ENCODE measurements at places on chromosomes 7 and 10. TPM values are rescaled to one million over a fixed set of nuclear protein-coding genes. Genes with fewer than 3 reads are reported as not detected.
A peak's percentile ranks its signal among the peaks of the same experiment; 100 is the strongest.

POM121L12 gene
- not detected for total RNA-seq

CALML3 gene
- not detected for total RNA-seq

NPSR1 gene
- total RNA-seq, result not detected

SPDYE1 gene
- total RNA-seq, result not detected

NXPH1 gene
- total RNA-seq, result not detected

UTF1 gene
- total RNA-seq, result not detected

MRLN gene
- not detected for total RNA-seq

CHRM2 gene
- total RNA-seq, result not detected

SEMA3C gene
- not detected for total RNA-seq

INHBA gene
- not detected for total RNA-seq

STOX1 gene
- 0.22 TPM for total RNA-seq

TMEM270 gene
- not detected for total RNA-seq

SFTPA1 gene
- total RNA-seq, result not detected

PODXL gene
- total RNA-seq, result 0.45 TPM

BTAF1 gene
- 75.3 TPM for total RNA-seq

UBTD1 gene
- total RNA-seq, result 2.1 TPM

GRCh38 chr7:155973451-155973997 lies 161.3 kb upstream of the SHH start:
- H3K27me3 ChIP-seq, result peaks cover 9% of the 10 kb centered on the region
- H3K27ac ChIP-seq, result no peak overlapping the region
- H3K4me3 ChIP-seq, result no peak overlapping the region
- no peak for DNase-seq
- peaks cover 9% of the 10 kb centered on the region for H3K4me1 ChIP-seq

DNA sequence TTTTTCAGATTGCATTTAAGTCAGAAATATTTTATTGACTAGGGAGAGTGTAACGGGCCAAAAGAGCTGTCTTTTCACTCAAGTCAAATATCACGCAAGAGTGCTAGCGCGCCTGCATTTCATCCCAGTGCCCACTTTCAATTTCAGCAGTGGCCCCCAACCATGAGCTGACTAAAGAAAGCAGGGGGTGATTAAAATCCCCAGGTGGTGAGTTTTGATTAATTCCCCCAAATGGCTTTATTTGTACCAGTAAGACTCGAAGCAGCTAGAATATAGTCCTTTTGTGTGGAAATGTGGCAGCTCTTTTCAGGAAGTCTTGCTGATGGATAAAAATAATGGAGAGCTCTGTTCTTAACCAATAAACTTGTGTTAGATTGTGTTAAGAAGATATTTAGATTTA lies 35.3 kb downstream of the TRUB1 start:
- H3K4me3 ChIP-seq, result no peak overlapping the region
- no peaks in the 10 kb centered on the region for H3K27me3 ChIP-seq
- peaks cover 21% of the 10 kb centered on the region for H3K36me3 ChIP-seq
- H3K4me1 ChIP-seq, result peaks cover 17% of the 10 kb centered on the region

DNA sequence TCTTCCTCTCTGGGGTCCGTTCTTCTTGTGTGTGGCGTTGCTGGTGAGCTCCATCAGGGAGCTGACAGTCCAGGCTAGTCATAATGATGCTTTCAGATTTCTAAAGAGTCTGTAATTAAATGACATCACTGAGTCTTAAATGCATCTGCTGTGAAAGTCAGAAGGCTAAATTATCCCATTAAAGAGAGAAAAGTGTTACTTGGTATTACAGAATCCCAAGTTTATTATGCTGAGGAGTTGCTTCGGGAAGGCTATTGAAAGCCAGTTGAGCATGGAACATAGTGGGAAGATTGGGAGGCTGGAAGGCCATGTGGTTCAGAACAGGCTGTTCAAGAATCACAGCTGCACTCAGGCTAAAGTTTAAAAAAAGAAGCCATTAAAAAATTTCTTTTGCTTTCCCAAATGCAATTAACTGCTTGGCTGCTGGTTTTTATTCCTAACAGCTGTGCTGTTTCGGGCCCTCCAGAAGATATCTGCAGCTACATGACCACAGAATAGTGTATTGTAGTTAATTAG lies 342.6 kb upstream of the LRGUK start:
- no peak overlapping the region for H3K27ac ChIP-seq
- no peak for DNase-seq
- no peaks in the 10 kb centered on the region for H3K4me1 ChIP-seq
- no peaks in the 10 kb centered on the region for H3K27me3 ChIP-seq
- H3K36me3 ChIP-seq, result peaks cover 11% of the 10 kb centered on the region

DNA sequence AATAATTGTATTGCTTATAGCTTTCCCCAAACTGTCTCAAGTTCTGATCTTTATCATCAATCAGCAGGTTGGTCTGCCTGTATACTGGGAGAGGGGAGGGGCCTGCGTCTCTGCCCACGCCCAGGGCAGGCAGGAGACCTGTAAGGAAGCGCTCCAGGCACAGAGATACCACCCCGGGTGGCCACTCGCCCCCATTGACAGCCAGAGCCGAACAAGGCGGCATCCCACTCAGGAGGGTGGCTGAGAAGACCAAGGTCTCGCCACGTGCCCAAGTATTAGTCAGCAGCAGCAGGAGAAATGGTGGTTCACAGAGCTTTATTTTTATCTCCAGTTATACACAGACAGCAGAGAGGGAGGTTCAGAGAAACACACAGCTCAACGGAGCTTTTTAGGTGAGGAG lies 7.2 kb downstream of the STK32C start:
- H3K4me3 ChIP-seq, result no peak overlapping the region
- no peaks in the 10 kb centered on the region for H3K27me3 ChIP-seq
- H3K4me1 ChIP-seq, result peaks cover 7% of the 10 kb centered on the region
- no peak for DNase-seq
- H3K27ac ChIP-seq, result no peak overlapping the region

DNA sequence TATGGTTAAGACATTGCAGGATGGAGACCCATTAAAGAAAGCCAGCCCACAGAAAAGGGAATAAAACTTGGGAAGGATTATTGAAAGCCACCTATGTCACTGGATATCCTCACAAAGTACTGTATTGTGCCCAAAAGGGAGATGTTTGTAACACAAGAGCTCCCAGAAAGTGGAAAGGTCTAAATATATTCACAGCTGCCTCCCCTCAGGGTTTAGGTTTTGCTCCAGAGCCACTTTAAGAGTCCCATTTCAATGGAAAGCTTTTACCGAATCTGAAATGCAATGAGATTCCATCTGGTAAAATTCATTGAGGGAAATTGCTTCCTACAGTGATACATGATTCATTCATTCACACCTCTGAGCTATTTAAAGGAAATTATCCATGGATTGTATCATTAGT lies 176.4 kb downstream of the XPNPEP1 start:
- no peaks in the 10 kb centered on the region for H3K4me1 ChIP-seq
- no peak for DNase-seq
- H3K4me3 ChIP-seq, result no peak overlapping the region
- H3K36me3 ChIP-seq, result no peaks in the 10 kb centered on the region
- H3K27ac ChIP-seq, result no peak overlapping the region

GRCh38 chr7:24896031-24896501 lies 83.9 kb downstream of the OSBPL3 start:
- H3K27ac ChIP-seq, result no peak overlapping the region
- H3K4me1 ChIP-seq, result peaks cover 61% of the 10 kb centered on the region
- H3K27me3 ChIP-seq, result no peaks in the 10 kb centered on the region
- DNase-seq, result peak; percentile 54

- H3K27ac ChIP-seq, result no peak overlapping the region
- DNase-seq, result peak; percentile 7
- H3K4me3 ChIP-seq, result no peak overlapping the region
- H3K4me1 ChIP-seq, result peaks cover 14% of the 10 kb centered on the region
- no peaks in the 10 kb centered on the region for H3K36me3 ChIP-seq
Observed at GRCh38 chr10:13660551-13660920, 73.8 kb downstream of the PRPF18 start.

DNA sequence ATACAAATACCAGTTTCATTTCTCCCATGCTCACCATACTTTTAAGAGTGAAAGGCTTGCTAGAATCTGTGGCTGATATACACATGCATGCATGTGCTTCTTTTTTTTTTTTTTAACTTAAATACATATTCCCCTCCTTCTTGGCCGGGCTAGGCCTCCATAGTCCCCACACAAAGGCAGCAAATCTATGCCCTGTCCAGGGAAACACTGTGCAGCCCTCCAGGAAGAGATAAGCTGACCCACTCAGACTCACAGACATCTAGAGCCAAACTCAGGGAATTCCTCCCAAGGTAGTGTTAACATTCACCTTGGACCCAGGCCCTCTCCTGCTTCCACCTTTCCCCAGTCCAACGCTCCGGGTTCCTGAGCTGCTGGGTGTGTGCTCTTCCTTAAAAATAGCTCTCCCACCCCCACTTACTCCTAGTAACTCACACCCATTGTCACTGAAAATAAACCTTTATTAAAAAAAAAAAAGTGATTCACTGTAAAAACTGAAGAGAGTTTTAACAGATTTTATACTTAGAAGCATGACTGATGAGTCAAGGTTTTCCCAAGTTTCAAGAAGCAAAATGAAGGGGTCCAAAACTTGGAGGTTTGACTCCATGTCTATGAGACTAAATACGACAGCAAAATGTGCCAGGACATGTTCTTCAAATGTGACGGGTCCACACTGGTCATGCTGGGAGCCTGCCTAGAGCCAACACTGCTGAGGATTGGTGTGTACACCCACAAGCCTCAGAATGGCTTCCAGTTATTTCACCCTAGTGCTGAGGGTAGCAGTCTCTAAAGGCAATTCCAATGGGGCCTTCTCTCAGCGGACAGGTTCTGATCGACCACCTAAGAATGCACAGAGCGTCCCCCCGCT lies 159.5 kb downstream of the GLI3 start:
- no peak overlapping the region for H3K4me3 ChIP-seq
- no peak for DNase-seq
- no peaks in the 10 kb centered on the region for H3K27me3 ChIP-seq
- H3K36me3 ChIP-seq, result no peaks in the 10 kb centered on the region

- no peak overlapping the region for H3K27ac ChIP-seq
- no peak for DNase-seq
- H3K27me3 ChIP-seq, result no peaks in the 10 kb centered on the region
Observed at GRCh38 chr10:80070057-80070456, 8.4 kb upstream of the TMEM254 start.

DNA sequence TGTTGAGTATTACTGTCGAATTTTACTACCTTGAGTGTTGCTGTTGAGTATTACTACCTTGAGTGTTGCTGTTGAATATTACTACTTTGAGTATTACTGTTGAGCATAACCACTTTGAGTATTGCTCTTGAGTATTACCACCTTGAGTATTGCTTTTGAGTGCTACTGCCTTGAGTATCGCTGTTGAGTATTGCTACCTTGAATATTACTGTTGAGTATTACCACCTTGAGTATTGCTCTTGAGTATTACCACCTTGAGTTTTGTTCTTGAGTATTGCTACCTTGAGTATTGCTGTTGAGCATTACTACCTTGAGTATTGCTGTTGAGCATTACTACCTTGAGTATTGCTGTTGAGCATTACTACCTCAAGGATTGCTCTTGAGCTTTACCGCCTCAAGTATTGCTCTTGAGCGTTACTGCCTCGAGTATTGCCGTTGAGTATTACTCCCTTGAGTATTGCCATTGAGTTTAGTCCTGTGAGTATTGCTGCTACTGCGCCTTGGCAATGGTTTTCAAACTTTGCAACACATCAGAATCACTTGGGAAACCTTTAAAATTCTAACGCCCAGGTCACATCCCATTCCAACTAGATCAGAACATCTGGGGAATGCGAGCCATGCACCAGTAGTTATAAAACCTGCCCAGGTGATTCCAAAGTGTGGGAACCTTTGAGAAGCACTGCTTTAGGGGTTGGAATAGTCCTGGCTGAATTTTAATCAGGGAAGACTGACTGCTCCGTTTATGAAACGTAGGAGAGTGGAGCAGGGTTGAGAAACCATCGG lies 61.7 kb downstream of the TCF7L2 start:
- H3K4me3 ChIP-seq, result no peak overlapping the region
- peaks cover 32% of the 10 kb centered on the region for H3K27me3 ChIP-seq
- no peak overlapping the region for H3K27ac ChIP-seq
- peaks cover 18% of the 10 kb centered on the region for H3K4me1 ChIP-seq
- no peak for DNase-seq
- no peaks in the 10 kb centered on the region for H3K36me3 ChIP-seq

DNA sequence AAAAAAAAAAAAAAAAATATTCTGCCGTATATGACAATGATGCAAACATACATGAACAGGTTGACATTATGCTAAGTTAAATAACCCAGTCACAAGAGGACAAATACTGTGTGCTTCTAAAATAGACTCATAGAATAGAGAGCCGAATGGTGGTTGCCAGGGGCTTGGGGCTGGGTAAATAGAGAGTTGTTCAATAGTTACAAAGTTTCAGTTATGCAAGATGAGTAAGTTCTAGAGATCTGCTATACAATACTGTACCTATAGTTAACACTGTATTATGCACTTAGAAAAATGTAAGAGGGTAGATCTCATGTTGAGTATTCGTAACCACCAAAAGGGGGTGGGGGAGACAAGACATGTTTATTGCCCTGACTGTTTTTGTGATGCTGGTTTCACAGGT lies 77.1 kb upstream of the GNAI1 start:
- no peak overlapping the region for H3K4me3 ChIP-seq
- H3K27me3 ChIP-seq, result no peaks in the 10 kb centered on the region
- H3K27ac ChIP-seq, result no peak overlapping the region
- H3K36me3 ChIP-seq, result no peaks in the 10 kb centered on the region
- no peak for DNase-seq

- no peak for DNase-seq
- H3K27me3 ChIP-seq, result no peaks in the 10 kb centered on the region
- no peak overlapping the region for H3K27ac ChIP-seq
- H3K4me1 ChIP-seq, result peaks cover 55% of the 10 kb centered on the region
- H3K4me3 ChIP-seq, result no peak overlapping the region
Observed at GRCh38 chr7:92740700-92741126, 95.7 kb downstream of the CDK6 start.

- H3K27ac ChIP-seq, result no peak overlapping the region
- peaks cover 30% of the 10 kb centered on the region for H3K36me3 ChIP-seq
- H3K4me1 ChIP-seq, result no peaks in the 10 kb centered on the region
- no peak for DNase-seq
- H3K27me3 ChIP-seq, result no peaks in the 10 kb centered on the region
Observed at GRCh38 chr10:49837051-49837478, 74.9 kb upstream of the OGDHL start.

DNA sequence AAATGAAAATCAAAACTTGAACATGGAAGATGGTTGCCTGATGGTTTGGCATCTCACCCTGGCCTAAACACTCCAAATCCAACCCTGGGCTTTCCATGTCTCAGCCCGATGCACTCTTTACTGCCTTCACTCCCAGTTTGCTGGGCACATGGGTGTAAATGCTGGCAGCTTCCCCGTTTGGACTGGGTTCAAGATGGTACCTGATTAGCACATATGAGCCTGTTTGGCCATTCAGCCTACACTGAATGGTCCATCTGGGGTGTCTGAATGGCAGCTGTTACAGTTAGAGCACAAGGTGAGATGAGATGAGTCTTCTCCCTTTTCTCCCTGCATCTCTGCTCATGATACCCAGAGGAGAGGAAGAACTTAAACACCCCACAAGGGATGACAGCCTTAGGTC lies 37.1 kb downstream of the ATXN7L1 start:
- H3K36me3 ChIP-seq, result no peaks in the 10 kb centered on the region
- H3K27ac ChIP-seq, result no peak overlapping the region
- H3K27me3 ChIP-seq, result no peaks in the 10 kb centered on the region
- H3K4me1 ChIP-seq, result no peaks in the 10 kb centered on the region
- no peak overlapping the region for H3K4me3 ChIP-seq
- no peak for DNase-seq

GRCh38 chr10:96767611-96768010 lies 47.3 kb upstream of the PIK3AP1 start:
- peaks cover 5% of the 10 kb centered on the region for H3K4me1 ChIP-seq
- H3K27ac ChIP-seq, result no peak overlapping the region
- H3K4me3 ChIP-seq, result no peak overlapping the region
- H3K27me3 ChIP-seq, result no peaks in the 10 kb centered on the region
- no peak for DNase-seq
- no peaks in the 10 kb centered on the region for H3K36me3 ChIP-seq

All from activated CD8-positive, alpha-beta T cell treated with anti-CD3 and anti-CD28 coated beads for 36 hours (primary cell).